ENCODE measurements at places on chromosomes 16 and 17.

- no peak for DNase-seq
Measured at GRCh38 chr17:8087075-8087951, at the start of gene ALOX12B. ALOX12B (minus strand) TSS chr17:8087716; CDS start chr17:8087442, 274 bp downstream.

GRCh38 chr17:4849011-4849536 is 15.9 kb downstream of the MINK1 start:
- DNase-seq = no peak

GRCh38 chr17:72614871-72615626 is 477.4 kb downstream of the SLC39A11 start:
- DNase-seq = no peak

GRCh38 chr16:67928561-67929364 is 2.9 kb downstream of the CTRL start:
- peak; percentile 28 for DNase-seq

DNA sequence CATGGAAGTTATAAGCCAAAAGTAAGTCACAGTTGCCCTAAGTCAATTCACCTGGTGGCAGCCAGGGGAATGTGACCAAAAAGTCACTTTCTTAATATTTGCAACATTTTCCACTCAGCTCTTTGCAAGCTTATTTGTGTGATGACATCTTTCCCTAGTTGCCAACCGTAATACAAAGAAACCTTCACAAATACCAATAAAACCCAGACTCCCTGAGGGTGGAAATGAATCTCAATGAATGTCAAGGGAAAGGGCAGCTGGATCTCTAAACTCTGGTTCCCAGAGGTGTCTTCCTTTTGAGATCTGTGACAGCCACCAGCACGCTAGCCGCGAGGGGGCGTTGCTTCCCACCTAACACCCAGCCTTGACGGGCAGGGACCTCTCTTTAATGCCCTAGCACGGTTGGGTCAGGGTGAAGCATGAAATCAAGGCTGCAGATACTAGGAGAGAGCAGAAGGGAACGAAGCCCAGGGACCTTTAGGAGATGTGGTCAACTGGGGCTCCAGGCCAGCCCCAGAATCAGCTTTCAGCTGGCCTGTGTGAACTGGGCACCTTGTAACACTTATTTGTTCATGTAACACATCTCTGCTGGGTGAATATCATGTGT is 82.2 kb downstream of the CMC2 start:
- no peak for DNase-seq

DNA sequence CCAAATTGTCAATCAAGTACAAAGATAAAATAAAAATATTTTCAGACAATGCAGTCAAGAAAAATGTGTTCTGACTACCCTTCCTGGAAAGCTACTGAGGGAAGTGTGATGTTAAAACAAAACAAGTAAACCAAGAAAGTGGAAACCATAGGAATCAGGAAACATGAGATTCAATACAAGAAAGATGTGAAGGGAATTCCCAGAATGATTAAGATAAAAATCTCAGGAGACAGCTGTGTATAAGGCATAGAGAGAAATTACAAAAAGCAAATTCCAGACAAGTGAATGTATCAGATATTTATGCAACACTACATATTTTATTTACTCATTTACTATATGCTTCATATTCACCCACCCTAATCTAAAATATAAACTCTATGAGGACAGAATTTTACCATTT is 32.2 kb downstream of the TRIM37 start:
- DNase-seq = no peak

GRCh38 chr16:56672761-56673536 is 3.3 kb downstream of the MT1H start:
- no peak for DNase-seq

DNA sequence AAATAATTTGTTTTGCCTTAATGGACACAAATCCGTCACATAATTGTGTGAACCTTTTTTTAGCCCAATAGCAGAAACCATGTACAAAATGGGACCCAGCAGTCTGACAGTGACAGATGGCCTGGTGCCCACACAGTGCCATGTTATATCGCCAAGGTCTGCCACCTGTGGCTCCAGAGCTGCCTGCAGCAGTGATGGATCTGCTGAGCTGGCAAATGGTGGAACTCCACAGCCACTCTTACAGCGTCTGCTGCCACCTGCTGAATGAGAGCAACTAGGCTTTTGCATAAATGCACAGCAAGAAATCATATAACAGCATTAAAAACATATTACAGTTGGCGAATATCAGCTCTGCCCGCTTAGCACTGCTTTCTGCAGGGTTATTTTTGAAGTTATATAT is 59.4 kb downstream of the NUP93 start:
- DNase-seq = peak; percentile 57

DNA sequence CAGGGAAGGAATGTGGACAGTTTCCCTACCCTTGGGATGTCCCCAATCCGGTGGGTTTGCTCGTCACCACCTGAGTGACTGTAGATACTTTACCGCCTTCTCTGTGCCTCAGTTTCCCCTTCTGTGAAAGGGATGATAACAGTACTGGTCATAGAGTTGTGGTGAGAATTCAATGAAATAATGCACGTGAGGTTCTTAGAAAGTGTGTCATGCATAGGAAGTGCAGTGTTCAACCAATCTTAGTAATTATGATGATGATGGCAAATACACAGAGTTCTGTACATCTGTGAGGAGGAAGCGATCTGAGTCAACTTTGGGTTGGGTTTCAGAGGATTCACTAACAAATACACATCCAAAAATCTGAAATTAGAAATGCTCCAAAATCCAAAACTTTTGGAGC is 114.6 kb upstream of the HS3ST2 start:
- DNase-seq = no peak

DNA sequence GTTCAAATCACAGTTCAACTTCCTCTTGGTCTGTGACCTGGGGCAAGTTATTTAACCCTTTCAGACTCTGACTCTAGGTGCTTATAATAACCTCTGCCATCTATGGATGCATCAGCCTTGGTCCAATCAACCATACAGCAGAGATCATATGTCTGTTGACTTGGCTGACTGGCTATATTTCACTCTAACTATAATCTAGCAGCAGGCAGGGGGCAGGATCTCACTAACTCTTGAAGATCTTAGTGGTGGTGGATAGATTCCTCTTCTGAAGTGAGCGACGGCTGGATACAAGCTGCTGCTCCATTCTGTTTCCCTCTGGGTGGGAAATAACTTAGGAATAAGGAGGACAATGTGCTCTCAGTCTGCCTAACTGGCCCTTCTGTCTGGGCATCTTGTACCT is 146.6 kb downstream of the SKAP1 start:
- no peak for DNase-seq

DNA sequence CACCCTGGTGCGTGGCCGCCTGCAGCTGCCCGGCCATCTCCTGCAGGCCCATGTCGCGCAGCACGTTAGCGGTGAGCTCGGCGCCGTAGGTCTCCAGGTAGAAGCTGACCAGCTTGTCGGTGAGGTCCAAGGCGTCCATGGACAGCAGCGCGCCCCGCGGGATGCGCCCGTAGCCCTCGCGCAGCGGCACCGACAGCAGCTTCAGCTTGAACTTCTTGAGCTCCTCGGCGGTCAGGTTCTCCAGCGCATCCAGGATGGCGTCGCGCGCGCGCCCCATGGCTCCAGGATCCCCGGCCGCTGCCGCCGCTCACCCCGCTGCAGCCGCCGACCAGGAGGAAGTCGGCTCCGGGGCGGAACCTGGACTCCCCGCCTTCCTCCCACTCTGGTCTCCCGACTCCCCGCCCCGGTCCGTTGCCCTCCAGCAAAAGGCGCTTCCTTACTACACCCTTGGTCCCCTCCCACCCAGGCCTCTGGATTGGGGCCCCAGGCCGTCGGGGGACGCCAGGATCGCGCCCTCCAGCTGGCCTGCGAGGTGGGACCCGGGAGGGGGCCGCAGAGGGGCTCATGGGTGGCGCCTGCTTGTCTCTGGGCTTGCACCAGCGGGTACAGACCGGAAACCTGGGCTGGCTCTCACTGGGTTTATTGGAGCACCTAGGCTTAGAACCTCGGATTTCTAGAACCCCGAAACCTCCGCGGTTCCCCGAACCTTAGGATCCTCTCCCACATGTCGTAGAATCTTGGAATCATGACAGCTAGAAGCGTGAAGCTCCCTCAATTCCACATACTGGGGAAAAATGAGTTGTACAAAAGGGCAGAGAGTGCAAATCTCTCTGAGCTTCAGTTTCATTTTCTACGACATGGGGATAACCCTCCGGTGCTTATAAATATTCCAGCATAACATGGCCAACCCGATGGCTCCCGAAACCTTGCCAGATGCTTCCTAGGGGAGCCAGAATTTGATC is at the start of gene PYCARD:
Gene PYCARD (minus strand): TSS at position 347 of the 962 bp plus-strand sequence. CDS start 70 bp downstream, at position 277.
- no peak for DNase-seq

- DNase-seq = no peak
Measured at GRCh38 chr16:706189-707061, 824 bp upstream of the FBXL16 start.

DNA sequence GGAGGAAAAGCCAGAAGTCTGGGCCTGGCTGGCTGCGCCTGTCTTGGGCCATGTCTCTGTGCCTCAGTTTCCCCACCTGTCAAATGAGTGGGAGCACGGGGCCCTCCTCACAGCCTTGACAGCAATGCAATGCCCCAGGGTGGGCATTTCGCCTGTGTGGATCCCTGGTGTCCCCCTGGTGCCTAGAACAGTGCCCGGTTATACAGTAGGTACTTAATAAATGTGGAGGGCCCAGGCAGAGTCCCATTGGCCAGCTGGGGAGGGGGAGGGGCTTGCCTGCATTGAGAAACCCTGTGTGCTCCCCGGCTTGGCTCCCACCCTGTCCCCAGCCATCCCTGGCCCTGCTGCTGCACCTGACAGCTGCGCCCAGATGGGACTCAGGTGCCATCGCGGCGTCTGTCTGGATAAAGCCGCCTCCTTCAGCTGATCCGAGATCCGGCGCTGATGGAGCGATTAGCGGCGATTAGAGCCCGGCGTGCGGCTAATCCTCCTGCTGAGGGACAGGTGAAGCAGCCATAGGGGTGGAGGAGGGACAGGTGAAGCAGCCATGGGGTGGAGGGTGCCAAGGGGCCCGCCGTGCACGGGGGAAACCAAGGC is 12.4 kb downstream of the ZFPM1 start:
- DNase-seq = no peak

Measured in DMS 273 treated with DMSO at 0.1 percent for 48 hours (cell line).